NCI-H1092 treated with DMSO at 0.1 percent for 48 hours (cell line): ENCODE measurements at places on chromosomes 3 and 15.
A peak's percentile ranks its signal among the peaks of the same experiment; 100 is the strongest.

- no peak for DNase-seq
Observed at GRCh38 chr3:13574798-13575451, 26.0 kb downstream of the FBLN2 start.

DNA sequence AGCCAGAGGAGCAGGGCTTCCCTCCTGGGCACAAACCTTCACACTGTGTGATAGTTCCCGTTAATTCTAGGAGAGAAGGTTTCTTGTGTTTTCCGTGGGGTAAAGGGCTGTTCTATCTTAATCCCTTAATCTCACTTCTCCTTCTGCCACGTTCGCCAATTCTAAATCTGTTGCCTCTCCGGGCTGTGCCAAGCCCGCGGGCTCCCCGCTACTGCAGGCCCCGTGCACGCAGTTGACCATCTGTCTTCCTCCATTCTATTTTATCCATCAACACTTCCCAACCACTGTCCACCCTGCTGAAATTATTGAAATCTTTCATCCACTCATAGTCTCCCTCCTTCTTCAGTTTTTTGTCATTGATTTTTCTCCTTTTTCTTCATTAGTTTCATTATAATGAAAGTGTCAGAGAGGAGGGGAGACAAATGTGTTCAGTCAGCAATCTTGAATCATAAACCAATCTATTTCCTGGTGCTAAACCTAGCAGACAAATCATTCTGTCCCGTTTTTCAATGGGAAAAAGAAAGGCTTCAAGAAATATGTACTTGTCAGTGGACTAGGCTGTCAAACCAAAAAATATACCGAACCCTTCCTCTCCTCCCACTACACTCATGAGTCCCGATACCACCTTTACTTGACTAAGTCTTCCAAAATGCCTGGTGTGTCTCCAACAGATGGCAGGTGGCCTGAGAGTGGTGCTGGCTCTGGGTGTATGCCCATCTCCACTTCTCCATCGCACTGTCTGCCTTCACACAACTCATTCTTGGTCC lies 39.6 kb downstream of the SLCO2A1 start:
- DNase-seq, result no peak

- DNase-seq, result no peak
Observed at GRCh38 chr15:101450403-101451265, 38.9 kb downstream of the PCSK6 start.

DNA sequence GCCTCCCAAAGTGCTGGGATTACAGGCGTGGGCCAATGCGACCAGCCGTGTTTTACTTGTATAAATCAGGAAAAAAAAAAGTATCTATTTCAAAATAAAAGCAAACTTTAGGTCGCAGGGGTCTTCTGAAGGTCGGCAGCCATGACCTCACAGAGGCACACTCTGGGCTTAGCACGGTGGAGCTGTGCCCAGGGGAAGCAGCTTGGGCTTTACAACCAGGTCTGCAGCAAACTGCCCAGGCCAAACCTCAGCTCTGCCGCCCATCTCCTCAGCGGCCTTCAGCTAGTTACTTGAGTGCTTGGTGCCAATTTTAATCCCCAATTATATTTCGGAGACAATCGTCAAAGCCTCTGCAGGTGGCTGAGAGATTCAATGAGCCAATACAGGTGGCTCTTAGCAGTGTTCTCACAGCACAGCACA lies 30.1 kb downstream of the ZDHHC19 start:
- DNase-seq, result peak; percentile 26

- peak; percentile 42 for DNase-seq
Observed at GRCh38 chr3:58013973-58014649, 5.9 kb downstream of the FLNB start.

- no peak for DNase-seq
Observed at GRCh38 chr3:195911946-195912270, 3.6 kb upstream of the TNK2 start.

- DNase-seq, result no peak
Observed at GRCh38 chr3:48123346-48123745, 64.9 kb downstream of the CDC25A start.
